ENCODE measurements at places on chromosomes 5 and 9.

DNA sequence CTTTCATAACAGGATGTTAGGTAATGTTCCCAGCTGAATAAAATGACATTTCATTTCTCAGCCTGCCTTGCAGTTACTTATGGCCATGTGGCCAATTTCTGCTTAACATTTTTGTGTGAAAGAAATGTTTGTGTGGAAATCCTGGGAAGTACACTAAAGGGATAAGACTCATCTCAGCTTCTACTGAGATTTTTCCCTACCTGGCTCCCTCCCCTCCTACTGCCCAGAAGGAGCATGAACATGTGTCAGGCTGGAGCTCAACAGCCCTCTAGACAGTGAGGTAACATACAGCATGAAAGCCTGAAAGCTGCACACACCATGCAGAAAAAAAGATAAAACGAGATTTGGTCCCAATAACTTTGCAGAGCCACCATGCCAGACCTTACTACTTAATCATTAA lies 288.4 kb upstream of the COX7C start:
- DNase-seq: no peak

- DNase-seq: no peak
Measured at GRCh38 chr9:84600739-84601138, 68.8 kb upstream of the NTRK2 start.

DNA sequence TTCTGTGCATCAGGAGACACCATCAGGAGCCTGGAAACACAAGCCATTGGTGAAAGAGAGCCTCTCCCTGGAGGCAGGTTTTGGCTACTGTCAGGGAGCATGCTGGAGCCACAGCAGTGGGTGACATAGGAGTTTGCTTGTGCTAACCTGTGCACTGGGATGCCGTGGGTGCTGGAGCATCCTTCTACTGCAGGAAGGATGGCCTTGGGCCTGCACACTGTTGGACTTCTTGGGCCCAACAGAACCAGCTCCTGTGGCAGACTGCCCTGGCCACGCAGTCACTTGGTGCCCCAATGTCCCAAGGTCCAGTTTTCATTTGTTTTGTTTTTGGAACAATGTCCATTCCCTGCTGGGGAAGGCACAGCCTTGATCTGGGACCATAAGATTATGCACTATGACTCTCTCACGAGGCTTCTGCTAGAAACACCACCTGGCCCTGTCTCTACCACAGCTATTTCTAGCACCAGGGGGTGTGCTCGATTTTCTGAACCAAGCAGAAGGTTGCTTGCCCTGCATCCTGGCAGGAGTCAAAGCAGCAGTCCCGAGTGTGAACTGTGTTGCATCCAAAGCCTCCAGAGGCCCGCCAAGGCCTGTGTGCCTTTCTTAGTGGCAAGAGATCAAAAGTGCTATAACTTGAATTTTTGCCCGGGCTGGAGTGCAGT lies 5.5 kb upstream of the LTC4S start:
- no peak for DNase-seq

- peak; percentile 83 for DNase-seq
Measured at GRCh38 chr5:109656829-109657228, 32.9 kb upstream of the MAN2A1 start.

DNA sequence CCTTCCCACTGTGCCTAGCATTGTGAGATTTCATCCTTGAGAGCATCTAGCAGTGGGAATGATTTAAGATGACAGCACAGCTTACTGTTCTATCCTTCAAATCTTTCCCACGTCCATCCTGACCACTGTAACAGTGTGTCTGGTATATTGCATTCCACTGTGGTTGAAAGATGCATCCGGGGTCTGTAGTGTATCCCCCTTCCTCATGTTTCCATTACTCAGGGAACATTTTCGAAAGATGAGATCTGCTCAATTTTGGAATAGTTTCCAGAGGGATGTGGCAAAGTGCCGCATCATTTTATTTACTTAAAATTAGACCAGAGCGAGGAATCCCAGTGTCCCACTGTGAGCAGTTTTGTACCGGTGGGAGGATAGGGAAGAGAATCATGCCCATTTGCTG lies 407.1 kb upstream of the PAPPA start:
- peak; percentile 52 for DNase-seq

DNA sequence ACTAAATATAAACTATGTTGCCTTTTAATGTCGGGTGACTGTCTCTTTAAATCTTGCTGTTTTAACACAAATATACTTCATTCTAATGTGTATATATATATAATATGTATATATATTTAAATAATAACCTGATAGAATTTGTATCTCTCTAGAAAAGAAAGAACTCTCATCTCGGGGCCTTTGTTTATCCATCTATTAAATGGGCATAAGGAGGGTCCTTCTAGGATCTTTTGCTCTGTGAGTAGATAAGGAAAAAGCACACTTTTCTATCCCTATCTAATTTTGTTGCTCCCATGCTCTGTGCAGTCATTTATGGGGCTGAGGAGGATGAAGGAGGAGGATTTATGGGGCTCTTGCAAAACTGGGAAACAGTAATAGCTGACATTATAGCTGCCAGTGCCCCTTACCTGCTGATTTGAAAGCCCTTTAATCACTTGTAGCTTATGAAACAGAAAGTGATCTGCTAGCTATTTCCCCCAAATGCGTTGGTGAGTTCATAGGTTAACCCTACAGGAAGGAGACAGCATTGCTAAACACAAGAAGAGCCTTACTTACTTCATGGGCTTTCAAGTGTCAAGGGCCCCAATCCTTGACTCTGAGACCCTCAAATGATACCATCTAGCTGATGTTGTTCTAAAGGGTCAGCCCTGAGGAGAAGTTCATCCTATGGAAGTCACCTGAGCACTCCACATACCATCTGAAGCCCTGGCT lies 5.8 kb upstream of the PPARGC1B start:
- no peak for DNase-seq

- DNase-seq: no peak
Measured at GRCh38 chr9:98793031-98793430, 3.3 kb downstream of the ANKS6 start.

DNA sequence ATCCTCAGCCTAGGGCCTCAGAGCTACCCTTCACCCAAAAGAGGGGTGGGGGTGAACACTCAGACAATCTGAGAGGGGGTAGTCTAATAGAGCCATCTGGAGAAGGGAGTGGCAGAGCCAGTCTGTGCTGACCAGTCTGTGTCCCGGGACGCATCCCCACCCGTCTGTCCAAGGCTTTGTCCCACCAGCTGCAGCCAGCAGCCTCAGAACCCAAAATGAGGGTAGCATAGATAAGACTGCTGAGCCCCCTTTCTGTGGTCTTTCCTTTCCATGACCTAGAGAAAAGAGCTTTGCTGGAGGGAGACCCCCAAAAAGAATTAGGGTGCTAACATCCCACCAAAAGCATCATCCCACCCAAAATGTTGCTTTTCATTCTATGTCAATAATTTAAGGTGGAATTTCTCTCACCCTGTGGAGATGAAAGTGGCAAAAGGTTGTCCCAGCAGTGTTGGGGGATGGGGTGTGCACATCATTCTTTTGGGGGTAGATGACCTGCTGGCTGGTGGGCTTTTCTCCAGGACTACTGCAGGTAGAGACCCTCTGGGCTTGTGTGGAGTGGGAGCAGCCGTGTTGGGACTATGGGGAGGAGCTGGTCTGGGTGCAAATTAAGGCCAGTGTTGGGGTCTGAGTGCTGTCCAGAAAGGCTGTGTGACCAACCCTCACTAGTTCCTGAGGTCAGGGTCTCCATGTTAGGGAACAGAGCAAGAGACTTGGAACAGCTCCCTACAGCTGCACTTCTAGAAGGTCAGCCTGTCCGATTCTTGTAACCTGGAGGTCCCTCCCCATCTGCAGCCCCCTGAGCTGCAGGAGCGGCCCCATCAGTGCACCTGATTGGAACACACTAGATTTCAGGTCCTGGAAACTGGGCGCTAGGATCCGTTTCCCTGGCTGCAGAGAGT lies 19.9 kb downstream of the URM1 start:
- no peak for DNase-seq

GRCh38 chr9:18324928-18325745 lies 148.8 kb upstream of the ADAMTSL1 start:
- no peak for DNase-seq

DNA sequence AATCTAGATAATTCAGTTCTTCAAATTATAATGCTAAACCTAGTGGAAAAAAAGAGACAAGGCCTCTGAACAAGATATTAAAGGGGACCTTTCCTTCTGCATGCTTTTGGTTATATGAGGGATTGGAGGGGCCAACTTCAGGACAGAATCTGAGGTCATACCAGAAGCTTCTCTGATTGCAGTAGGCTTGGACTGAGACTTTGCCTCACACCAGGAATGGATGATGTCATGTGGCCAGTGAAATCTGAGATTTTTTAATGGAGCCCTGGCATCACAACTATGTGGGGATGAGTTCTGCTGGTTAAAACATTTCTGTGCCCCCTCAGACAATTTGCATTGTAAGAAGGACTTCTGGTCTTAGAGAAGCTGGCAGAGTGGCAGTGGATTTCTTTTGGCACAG lies 88.6 kb downstream of the ANGPTL2 start:
- DNase-seq: peak; percentile 62

DNA sequence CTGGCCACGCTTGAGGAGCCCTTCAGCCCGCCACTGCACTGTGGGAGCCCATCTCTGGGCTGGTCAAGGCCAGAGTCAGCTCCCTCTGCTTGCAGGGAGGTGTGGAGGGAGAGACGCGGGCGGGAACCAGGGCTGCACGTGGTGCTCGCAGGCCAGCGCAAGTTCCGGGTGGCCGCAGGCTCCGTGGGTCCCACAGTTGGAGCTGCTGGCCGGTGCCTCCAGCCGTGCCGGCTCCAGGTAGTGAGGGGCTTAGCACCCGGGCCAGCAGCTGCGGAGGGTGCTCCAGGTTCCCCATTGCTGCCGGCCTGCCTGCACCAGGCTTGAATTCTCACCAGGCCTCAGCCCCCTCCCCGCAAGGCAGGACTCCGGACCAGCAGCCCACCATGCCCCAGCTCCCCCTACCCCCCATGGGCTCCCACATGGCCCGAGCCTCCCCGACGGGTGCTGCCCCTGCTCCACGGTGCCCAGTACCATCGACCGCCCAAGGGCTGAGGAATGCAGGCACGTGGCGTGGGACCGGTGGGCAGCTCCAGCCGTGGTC lies 192.8 kb upstream of the IZUMO3 start:
- DNase-seq: no peak

- no peak for DNase-seq
Measured at GRCh38 chr5:65108786-65109743, 340.3 kb downstream of the CWC27 start.

GRCh38 chr9:93141771-93142483 lies 7.9 kb upstream of the NINJ1 start:
- no peak for DNase-seq

GRCh38 chr5:35046774-35047173 lies 975 bp downstream of the AGXT2 start:
- peak; percentile 62 for DNase-seq

GRCh38 chr9:21656776-21657674 lies 145.4 kb upstream of the MTAP start:
- peak; percentile 41 for DNase-seq

DNA sequence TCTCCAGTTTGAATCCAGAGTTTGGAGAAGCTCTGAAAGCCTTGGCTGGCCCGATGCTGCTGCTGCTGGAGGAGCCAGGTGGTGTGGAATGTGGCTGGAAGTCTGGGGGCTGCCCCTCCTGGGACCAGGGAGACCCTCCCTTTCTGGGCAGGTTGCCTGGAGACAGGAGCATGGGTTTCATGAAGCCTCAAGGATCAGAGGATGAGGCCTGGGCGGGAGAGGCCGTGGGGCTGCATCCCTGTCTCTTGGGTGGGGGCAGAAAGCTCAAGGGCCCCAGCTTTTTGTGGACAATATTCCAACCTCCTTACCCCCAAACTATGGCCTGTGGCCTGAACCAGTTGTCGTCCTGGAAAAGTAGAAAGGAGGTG lies 10.1 kb downstream of the FGF18 start:
- no peak for DNase-seq

DNA sequence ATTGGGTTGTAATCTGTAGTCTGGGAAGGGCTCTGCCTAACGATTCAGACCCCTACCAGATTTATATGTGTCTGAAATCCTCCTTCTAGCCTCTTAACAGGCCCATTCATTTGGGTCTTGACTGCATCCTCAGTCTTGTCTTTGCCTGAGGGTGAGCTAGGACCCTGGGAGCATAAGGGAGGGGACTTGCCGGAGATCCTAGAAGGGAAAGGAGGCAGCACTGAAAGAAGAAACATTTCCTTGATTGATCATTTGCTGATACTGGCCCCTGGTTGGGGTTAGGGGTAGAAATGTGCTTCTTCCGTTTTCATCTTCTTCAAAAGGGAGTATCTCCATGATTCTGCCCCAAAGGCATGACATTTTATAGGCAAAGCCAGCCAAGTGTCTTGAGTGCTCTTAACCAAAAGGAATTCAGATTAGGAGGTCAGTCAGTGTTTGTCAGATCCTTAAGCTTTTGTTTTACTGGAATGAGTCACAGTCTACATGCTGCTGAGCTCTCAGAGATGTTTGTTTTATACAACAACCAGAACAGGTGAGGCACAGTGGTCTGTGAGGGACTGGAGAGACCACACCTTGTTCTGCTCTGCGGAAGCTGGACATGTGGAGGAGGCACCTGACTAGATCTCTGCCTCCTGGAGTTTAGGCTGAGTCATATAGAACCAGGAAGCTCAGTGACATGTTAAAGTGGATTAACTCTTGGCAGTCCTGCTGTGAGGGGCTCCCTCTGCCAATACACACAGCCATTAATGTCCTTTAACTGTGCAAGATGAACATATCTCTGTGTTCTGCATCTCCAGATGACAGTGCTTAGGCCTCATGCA lies 37.7 kb downstream of the PCDHAC2 start:
- DNase-seq: no peak

- DNase-seq: peak; percentile 31
Measured at GRCh38 chr5:151469386-151469785, 22.0 kb downstream of the SLC36A1 start.

- DNase-seq: no peak
Measured at GRCh38 chr9:93465855-93466254, 12.5 kb upstream of the FAM120AOS start.

- peak; percentile 24 for DNase-seq
Measured at GRCh38 chr5:103464835-103465484, 97.6 kb downstream of the NUDT12 start.

GRCh38 chr9:100098046-100098886 lies 534 bp downstream of the ERP44 start:
- peak; percentile 70 for DNase-seq

- no peak for DNase-seq
Measured at GRCh38 chr9:91243029-91243428, 118.7 kb downstream of the AUH start.

Measured in adipocyte (in vitro differentiated cells).